Right renal pelvis (tissue), 4 donors: ENCODE measurements at places on chromosomes 5 and 9. TPM values are rescaled to one million over a fixed set of nuclear protein-coding genes. Genes with fewer than 3 reads are reported as not detected.

Gene COX7C
- 1,015 TPM for polyA plus RNA-seq

Gene TLX3
- 0.10 TPM for polyA plus RNA-seq

Gene PAEP
- 0.12 TPM for polyA plus RNA-seq

Gene PCDHGA2
- 7.7 TPM for polyA plus RNA-seq

Gene PAPPA
- polyA plus RNA-seq: 4.4 TPM
